Neural crest cell (in vitro differentiated cells): ENCODE measurements at places on chromosomes 5 and 9.

DNA sequence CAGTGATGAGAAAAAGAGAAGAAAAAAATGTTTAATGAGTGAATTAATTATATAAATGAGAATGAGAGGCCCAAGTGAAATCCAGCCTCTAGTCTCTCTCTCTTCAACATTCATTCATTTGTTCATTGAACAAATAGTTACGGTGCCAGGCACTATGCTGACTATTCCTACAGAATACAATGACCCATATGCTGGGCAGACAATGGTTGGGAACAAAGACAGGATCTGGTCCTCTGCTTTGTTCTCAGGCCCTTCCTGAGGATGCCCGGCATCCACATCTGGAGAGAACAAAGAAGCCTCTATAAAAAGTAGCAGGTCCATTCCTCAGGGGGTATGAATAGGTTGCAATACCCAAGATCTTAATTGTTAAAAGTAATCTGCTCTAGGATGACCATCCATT, 6.9 kb downstream of the ADAM19 start:
- DNase-seq: no peak

GRCh38 chr5:159933531-159934485, 17.5 kb downstream of the ADRA1B start:
- DNase-seq: no peak

DNA sequence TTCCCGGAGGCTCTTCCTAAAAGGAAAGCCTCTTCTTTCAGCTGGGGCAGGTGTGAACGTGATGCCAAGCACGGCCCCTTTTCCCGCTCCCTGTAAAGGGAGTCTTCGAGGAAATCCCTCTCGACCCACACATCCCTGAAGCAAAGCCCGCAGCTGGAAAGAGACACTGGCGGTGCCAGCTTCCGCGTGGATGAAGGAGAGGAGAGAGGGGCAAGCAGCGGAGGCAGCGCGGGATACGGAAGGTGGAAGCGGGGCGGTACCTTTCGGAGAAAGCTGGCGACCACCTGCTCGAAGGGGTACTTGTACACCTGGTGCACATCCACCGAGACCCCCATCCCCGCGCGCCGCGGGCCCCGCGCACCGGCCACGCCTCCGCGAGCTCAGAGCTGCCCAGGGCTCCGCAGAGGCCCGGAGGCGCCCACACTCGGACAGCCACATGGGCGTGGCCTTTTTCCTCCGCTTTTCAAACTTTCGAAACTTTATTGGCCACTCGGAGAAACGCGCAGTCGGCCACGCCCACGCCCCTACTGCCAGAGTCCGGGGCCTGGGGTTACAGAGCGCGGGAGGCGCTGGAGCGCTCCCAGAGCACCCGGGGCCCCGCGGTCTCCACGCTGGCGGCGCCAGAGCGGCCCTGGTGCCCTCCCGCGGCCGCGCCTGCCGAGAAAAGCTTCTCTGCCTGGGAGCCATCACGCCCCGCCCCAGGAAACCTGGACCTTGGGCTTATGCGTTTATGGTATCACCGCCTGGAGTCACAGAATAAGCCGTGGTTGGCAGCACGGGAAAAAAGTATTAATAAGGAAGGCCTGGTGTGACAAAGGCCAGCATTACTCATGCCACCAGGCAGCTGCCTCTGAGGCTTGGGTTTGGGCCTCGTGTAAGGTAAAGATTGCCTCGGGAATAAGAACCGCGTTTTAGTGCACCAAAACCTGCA, at the start of gene PRELID2:
Gene PRELID2 (minus strand): TSS at position 426 of the 931 bp plus-strand sequence. CDS start 91 bp downstream, at position 335.
- DNase-seq: peak; percentile 86

GRCh38 chr5:122142480-122143164, 13.3 kb downstream of the ZNF474 start:
- DNase-seq: no peak

DNA sequence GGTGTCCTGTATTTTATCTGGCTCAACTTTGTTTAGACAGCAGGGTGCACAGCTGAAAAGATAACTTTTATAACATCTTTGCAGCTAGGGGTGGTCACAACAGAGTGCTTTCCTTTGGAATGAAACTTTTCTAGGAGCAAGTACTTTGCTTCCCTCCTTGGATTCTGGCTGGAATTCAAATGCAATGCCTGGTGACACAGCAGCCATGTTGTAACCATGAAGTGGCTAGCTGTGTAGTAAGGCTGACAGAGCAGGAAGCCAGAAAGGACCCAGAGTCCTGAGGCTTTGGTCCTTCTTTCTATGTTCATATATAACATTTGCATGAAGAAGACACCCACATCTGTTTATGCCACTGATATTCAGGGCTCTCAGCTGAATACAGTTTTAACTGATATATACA, 48.1 kb downstream of the TENT4A start:
- DNase-seq: no peak

DNA sequence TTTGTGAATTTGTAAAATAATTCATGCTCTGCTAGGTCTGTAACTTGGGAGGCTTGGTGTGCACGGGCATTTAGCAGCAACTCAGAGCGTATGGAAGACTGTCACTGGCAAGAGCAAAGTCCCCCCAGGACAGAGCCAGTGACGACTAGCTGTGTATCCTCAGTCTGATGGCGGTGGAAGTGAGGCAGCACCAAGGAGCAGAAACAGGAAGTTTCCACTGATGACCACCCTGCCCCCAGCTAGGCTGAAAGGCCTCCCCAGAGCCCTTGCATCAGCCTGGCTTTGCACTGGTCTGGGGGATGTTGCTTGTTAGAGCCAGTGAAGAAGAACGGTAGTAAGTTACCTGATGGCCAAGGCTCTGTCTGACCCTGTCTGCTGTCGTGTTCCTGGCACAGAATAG, 66.8 kb upstream of the ABL1 start:
- DNase-seq: no peak

DNA sequence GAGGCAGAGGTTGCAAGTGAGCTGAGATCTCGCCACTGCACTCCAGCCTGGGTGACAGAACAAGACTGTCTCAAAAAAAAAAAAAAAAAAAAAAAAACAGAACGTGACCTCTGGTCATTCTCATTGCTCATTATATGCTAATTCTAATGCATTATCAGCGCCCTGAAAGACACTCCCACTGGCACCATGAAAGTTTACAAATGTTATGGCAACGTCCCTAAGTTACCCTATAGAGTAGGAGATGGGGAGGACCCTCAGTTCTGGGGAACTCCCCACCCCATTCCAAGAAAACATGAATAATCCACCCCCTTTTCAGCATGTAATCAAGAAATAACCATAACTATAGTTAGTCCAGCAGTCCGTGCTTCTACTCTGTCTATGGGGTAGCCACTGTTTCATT, 48.9 kb upstream of the DENND4C start:
- no peak for DNase-seq

GRCh38 chr5:107557051-107557658, 113.6 kb downstream of the EFNA5 start:
- DNase-seq: peak; percentile 43

DNA sequence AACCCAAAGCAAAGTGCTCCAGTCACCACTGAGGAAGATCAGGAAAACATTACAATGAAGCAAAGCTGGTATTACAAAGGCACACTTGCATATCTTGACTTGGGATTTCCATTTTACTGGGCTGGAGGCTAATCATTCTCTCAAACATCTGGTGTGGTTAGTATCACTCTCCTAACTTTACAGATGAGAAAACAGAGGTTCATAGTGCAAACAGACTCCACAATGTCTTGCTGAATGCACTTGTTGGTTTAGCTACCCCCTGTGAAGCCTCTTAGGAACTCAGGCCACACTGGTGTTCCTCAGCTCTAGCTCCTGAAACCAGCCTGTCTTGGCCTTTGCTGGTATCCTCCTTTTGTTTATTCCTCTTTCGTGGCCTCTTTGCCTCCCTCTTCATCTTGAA, 29.5 kb upstream of the SMAD5 start:
- no peak for DNase-seq

- no peak for DNase-seq
These were observed 352.6 kb downstream of the ADGRV1 start for GRCh38 chr5:90911169-90911568.

DNA sequence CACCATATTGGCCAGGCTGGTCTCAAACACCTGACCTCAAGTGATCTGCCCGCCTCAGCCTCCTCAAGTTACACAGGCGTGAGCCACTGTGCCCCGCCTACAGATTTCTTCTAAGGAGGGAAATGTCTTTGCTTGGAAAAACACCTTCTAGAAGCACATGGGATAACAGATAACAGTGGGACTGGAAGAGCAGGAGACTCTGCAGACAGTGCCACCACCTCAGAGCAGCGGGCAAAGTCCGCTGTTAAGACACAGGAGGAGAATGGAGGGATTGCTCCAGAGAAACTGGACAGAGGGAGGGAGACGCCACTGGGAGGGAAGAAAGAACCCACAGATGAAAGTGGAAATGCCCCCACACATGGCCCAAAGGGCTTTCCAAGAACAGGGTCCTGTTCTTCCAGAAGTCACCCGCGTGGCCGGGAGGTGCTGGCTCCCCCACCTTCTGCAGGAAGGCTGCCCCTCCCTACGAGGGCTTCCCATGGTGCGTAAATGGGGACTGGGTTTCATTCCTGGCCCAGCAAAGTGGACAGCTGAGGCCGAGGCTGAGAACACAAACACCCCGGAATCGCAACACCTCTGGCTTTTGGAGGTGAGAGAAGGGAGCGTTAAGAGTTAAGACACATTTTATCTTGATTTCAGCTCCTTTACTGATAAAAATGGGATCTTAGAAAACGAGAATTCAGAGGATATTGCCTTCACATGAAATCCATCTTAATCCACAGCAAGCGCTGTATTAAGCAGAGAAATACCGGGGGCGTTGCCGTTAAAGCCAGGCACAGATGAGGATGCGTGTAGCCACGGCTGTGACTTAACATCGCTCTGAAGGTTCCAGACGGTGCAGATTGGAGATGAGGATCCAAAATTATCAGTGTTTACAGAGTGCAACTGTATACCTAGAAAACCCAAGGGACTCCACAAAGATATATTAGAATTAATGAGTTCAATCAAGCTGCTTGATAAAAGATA, 11.2 kb downstream of the ADAMTS2 start:
- no peak for DNase-seq

DNA sequence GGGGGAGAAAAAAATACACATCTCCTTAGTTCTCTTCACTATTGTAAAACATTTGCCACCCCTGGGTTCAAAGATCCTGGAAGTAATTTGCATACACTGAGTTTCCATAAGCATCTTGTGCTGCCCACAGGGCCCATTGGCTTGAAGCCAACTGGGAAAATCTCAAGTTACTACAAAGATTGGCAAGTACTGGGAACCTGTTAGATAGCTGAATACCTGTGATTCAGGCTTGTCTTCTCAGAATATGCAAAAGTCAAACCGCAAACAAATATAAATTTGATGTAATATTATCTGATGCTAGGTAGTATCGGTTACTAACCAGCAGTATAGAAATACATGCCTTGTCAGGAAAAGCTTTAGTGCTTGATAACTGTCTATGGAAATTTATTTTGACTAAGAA, 156.9 kb upstream of the FST start:
- no peak for DNase-seq

- no peak for DNase-seq
These were observed 219.2 kb upstream of the PANK3 start for GRCh38 chr5:168798065-168799023.
